ENCODE measurements at places on chromosomes 12 and 14.

DNA sequence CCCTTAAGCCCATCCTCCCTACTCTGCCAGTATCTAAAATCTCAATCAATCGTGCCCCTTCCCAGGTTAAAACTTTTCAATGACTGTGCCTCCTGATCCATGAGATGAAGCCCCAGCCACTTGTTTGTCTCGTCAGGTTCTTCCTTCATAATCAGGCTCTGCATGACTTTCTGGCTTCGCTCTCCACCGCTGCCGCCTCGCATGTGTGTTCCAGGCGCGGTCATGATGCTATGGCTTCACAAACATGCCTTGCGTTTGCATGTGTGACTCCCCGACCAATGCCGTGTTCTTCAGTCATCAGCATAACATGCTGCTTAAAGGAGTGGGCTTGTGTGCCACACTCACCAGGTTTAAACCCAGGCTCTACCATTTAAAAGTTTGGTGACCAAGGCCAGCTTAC lies 5.0 kb upstream of the C1RL start:
- DNase-seq: no peak

GRCh38 chr14:96666088-96666487 lies 131.1 kb upstream of the VRK1 start:
- no peak for DNase-seq

DNA sequence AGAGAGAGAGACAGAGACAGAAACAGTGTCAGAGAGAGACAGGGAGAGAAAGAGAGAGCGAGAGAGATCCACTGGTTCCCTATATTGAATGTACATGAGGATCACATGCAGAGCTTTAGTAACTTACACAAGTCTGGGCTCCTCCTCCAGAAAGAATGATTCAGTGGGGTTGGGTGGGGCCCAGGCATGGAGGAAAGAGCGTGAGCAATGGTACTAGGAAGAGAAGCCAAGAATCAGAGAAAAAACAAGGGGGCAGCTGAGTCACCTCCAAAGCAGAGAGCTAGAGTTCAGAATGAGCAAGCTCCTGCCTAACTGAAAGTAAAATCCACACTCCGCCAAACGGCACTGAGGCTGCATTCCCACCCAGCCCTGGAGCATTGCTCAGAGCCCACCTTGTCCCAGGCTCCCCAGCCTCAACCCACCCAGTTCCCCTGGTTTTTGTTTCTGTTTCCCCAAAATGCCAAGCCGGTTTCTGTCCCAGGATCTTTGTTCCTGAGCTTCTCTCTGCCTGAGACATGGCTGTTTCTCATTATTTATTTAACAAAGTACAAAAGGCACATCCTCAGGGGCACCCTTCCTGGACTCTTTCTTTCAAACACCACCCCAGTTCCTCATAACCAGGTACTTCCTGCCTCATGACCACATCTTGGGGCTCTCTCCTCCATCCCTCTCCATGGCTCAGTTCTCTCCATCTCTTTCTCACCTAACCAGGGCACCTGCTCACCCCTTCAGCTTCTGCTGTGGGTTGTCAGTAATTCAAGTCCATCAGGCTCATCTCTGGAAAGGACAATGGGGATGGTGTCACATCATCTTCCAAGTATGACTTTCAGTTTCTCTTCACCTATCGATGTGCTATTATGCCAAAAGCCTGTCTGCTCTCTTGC lies 670.3 kb upstream of the TBX3 start:
- DNase-seq: no peak

- no peak for DNase-seq
Observed at GRCh38 chr12:121299662-121300061, 3.2 kb upstream of the CAMKK2 start.

GRCh38 chr12:98224584-98225221 lies 290.7 kb upstream of the TMPO start:
- no peak for DNase-seq

DNA sequence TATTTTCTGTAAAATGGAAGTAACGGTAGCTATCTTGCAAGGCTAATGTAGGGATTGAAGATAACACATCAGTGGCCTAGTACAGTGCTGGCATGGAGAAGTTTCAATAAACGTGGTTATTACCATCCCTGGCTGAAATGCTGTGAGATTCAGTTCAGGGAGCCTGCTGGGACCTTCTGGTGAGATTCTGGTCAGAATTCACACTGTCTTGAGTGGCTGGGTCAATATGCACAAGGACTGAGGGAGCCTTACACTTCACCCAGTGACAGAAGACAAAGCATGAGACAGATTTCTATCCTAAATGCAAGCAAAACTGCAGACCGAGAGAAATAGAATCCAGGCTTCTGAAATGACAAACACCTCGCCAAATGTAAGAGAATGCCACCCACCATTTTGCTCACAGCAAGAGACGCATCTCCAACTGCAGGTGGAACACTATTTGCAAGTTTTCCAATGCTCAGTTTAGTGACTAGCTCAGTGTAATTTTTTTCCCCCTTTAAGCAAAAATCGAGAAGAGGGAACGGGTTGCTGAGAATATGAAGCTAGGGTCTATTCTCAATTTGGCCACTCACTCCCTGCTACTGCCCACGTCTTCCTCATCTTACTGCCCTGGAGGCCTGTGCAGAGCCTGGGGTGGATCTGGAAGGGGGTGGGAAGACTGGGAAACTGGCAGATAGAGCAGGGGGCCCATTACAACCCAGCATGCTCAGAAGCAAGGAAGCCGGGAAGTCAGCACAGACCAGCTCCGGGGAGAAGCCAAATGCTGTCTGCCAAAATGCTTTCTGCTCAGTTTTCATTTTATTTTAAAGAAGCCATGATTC lies 201.3 kb downstream of the TTC7B start:
- no peak for DNase-seq

DNA sequence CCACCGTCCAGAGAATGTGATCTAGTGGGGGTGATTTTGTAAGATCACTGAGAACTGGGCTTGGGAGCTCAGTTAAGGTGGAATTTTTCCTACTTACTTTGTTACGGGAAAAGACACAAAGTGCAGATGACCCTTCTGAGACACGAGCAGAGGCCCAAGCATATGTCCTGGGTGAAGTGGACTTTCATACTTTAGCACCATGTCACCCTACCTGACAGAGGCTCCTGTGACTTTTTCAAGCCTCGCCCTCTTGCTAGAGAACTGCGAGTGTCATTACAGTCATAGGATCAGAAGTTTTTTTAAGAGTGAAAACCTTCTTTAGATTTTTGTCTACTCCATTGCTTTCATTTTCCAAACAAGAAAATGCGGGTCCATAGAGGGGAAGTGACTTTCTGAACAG lies 56.1 kb downstream of the SLC17A8 start:
- no peak for DNase-seq

DNA sequence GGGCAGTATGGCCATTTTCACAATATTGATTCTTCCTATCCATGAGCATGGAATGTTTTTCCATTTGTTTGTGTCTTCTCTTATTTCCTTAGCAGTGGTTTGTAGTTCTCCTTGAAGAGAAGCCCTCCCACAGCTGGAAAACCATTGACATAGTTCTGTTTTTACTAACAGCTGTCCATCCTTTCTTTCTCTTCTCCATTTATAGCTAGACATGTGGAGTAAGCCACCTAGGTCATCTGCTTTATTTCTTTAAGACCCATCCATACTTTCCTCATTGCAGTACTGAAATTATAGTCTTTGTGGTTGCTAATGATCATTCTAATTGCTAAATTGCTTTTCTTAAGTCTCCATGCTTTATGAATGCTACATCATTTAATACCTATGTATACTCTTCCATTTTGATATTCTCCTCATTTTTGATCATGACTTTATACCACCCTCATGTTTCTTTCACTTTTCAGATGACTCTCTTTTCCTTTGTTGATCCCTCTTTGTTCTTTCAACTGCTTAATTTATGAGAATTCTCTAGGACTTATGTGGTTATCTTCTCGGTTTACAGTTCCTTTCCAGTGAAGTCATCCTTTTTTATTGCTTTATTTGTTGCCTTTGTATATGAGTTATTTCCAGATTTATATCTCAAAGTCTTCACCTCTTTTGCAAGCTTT lies 114.2 kb downstream of the PCNX1 start:
- DNase-seq: no peak

Measured in bone marrow (tissue), 2 donors.